NCI-H510A treated with DMSO at 0.1 percent for 48 hours (cell line): ENCODE measurements at places on chromosomes 12 and 14.

- DNase-seq = no peak
Observed at GRCh38 chr14:38040411-38040810, 167.3 kb upstream of the SSTR1 start.

DNA sequence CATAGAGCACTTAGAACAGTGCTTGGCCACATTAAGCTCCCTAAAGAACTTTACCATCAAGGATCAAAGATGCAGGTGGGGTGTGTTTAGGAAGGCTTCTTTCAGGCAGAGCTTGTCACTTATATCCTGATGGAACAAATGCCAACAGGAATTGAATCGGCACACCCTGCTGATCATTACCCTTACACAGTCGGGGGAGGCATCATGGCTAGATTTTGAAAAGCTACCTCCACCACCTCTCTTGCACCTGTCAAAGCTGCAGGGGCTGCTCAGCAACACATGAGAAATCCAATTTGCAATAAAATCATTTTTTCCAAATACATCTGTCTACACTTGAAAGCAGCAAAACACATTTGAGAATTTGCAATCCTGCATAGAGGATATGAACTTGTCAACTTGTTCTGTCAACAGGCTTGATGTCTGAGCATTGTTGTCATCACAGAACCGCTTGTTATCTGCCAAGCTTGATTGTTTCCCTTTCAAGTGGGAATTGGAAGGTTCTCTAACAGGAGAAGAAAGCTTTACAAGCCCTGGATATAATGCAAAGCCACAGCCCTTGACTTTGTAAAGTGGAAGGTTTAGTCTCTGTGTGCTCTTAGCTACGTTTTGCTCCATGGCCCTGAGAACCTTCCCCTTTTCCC lies 24.6 kb upstream of the TRIM9 start:
- peak; percentile 20 for DNase-seq

DNA sequence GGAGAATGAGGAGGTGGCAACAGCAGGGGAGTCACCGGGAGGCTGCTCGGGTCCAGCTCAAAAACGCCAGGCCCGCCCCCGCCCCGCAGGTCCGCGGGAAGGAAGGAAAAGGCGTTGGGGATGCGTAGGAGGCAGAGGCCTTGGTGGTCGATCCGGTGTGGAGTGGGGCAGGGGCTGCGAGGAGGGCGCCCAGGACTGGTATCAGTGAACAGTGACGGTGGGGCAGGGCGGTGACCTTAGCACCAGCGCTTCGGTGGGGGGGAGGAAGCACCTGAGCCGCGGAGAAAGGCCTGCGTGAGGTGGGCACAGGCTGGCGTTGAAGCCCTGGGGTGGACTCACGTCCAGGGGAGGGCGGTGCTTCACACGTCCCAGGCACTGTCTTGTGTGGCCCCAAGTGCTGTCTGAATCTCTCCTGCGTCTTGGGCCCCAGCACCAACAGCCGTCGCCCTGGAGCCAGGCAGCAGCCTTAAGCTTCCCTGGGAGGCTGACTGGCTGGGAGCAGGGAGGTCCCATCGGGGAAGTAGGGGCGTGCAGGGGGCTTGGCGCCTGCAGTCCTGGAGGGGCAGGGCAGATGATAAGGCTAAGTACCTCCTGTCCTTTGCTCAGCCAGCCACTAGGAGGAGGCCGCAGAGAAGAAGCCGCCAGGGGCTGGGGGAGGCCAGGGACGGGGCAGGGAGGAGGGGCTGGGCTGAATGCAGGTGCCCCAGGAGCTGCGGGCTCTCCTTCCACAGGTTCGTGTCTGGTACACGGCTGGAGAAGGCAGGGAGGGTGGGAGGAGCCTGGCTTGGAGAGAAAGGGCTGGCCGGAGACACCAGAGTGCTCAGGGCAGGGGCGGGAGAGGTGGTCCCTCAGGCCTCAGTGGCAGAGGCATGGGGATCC lies 26.5 kb downstream of the ZBTB42 start:
- DNase-seq = peak; percentile 42

DNA sequence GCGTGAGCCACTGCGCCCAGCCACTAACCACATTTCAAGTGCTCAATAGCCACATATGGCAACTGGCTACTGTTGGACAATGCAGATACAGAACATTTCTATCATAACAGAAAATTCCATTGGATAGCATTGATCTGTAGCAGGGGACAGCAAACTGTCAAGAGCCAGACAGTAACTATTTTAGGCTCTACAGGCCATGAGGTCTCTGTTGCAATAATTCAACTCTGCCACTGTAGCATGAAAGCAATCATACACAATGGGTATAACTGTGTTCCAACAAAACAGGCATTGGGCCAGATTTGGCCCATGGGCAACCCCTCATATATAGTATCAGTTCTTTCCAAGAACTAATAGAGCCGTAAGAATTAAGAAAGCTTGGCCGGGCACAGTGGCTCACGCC lies 8.0 kb downstream of the CSRNP2 start:
- DNase-seq = no peak

DNA sequence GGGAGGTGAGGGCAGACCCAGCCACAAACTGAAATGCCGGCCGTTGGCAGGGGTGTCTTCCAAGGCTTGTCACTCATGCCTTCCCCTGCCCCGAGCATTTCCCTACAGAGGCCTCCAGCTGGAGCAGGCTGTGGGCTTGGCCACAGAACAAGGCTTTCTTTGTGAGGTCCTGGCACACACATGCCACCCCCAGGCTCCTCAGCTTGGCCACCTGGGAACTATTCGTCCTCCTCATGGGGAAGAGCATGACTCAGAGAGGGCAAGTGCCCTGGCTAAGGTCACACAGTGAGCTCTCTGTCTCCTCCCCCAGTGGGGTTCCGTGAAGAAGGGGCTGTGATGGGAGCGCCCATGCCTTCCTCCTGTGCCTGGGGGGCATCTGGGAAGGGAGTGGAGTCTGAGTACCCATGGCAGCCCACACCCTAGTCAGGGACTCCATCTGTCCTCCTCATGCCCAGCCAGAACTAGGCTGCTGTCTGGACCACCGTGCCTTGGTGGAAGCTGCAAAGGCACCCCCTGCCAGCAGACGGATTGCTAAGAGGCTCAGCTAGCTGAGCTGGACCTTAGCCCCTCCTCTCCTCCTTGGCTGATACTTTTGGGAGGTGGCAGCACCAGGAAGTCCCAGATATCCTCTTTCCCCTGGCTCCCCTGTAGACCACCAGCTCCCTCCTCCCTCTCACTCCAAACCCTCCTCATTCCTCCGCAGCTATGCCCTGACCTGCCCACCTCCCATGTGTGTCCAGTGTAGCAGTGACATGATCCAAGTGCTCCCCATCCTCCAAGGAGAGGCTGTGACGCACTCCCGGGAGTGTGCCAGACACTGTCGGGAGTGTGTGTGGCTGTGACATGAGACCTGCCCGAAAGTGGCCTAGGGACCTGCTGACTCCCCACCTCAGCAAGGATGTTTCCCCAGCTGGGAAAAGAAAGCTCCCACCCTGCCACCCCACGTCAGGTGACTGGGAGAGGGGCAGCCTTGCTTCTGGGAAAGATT lies 21.4 kb downstream of the ABCB9 start:
- DNase-seq = no peak

GRCh38 chr12:109630107-109630506 lies 56.5 kb downstream of the MVK start:
- DNase-seq = no peak

DNA sequence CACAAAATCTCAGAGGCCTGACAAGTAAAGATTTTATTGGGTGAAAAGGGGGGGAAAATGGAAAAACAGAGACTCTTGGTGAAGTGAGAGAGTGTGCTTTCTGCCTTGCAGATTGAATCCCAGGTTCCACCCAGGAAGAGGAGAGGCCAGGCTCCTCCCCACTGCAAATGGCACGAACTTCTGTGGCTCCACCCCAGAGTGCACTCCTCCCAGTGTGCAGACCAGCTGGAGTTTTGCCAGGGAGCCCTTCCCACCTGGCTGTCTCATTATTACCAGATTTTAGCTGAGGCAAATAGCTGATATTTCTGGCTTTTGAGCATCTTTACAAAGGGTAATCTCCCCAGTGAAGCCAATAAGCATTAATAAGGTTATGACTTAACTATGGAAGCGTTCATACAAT lies 51.9 kb downstream of the TESPA1 start:
- no peak for DNase-seq

DNA sequence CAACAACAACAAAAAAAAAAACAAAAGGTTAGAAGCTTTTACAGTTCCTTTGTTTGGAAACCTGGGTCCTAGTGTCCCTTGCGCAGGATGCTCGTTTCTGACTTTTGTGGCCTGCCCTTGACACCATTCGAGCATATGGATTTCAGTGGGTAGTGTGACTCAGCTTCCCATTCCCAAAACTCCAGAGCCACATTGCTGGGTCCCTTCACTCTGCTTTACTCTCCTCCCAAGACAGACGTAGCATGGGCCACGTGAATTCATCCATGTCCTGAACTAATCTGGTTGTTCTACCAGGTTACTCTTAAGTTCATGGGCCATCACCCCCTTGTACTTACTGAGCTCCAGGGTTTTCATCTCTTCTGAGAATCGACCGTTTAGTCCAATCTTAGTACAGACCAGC lies 68.0 kb upstream of the MAX start:
- DNase-seq = no peak

DNA sequence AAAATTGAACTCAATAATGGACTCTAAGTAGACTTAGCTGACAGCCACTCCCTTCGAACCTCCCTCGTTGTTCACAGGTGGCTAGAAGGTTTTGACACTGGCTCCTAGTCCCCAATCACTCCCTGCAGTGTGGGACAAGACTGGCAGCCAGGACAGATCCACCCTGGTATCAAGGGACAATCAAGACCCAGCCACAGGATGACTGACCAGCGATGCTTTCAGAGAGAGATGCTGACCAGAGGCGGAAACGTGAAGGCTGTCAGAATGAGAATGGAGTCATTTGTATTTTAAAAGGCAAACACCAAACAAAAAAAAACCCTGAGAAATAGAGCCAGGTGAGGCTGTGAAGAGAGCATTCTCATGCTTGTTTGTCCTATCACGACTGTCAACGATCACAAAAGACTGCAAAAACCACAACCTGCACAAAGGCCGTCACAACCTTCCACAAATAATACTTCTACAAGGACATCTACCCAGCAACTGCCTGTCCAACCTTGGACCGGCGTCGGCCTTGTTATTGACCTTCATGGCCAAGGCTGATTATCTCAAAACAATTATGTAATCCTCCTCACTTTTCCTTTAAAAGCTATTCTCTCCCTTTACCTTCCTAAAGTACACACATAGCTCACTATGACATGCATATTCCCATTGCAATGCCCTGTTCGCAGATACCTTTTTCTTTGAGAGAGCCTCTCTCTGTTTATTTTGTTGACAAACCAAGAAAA lies 13.2 kb downstream of the EIF5 start:
- DNase-seq = no peak

GRCh38 chr12:92419201-92419600 lies 273.6 kb upstream of the BTG1 start:
- no peak for DNase-seq

DNA sequence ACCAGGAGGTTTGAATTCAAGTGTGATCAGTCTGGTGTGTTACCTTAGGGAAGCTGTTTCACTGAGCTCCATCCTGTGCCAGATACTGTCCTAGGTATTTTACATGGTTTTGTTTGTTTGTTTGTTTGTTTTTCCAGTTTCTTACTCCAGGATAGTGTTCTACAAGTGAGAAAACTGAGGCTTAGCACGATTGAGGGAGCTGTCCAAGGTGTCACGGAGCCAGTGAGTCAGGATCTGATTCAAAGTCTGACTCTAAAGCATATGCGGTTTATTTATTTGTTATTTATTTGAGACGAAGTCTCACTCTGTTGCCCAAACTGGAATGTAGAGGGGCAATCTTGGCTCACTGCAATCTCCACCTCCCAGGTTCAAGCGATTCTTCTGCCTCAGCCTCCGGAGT lies 79.7 kb upstream of the GNG2 start:
- DNase-seq = no peak

- DNase-seq = no peak
Observed at GRCh38 chr14:74464785-74465184, 28.3 kb downstream of the NPC2 start.

- peak; percentile 7 for DNase-seq
Observed at GRCh38 chr14:81031488-81031887, 76.1 kb downstream of the TSHR start.

GRCh38 chr12:47992776-47993175 lies 11.5 kb downstream of the COL2A1 start:
- DNase-seq = no peak

DNA sequence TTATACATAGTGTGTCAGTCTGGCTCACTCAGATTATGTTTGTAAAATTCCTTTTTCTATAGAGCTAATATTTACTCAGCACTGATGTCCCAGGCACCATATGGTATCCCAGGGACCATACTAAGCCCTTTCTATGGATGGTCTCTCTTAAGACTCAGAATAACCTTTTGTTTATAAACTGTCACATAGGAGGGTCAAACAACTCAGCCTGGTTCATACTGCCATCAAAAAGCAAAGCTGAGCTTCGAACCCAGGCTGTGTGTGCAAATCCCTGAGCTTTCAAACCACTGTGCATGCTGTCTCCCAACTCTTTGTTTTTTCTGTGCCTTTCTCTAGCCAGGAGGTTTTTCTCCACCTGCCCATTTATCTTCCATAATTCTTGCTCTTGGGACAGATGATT lies 135.6 kb upstream of the ARHGAP5 start:
- DNase-seq = no peak

- DNase-seq = peak; percentile 63
Observed at GRCh38 chr14:103625356-103626095, 3.5 kb upstream of the KLC1 start.

DNA sequence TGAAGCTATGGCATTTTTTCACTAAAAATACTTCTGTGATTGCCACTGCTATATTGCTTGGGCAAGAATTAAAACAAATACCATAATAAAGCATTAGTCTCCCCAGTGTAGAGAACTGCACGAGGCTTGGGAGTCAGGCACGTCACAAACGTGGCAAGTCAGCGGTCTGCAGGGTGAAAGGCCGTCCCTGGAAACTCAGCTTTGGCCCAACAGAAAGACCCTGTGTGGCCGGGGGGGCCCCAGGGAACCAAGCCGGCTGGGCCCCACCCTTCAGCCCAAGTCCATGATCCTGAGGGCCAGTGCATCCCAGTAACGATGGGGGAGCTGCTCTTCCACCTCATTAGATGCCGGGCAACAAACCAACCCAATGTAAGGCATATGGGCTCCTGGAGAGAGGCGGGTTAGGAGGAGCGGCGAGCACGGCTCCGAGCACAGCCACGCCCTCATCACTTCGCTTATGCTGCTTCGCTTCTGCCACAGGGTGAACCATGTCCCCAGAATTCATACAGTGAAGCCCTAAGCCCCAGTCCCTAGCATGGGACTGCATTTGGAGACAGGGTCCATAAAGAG lies 50.9 kb upstream of the GPR68 start:
- no peak for DNase-seq

GRCh38 chr14:105046891-105047282 lies 18.3 kb downstream of the GPR132 start:
- DNase-seq = no peak

DNA sequence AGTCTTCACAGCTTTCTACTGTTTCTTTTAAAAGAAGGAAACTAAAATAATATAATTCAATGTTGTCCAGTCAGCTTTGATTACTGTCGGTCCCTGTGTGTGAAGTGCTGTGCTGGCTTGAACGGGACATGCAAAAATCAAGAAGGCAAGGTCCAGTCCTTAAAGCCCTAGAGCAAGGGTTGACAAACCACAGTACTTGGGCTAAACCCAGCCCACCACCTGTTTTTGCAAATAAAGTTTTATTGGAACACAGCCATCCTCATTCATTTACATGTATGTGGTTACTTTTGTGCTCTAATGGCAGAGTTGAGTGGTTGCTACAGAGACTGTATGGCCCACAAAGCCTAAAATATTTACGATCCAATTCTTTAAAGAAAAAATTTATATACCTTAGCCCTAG lies 41.2 kb upstream of the TCL1B start:
- no peak for DNase-seq

GRCh38 chr12:109693653-109694600 lies 19.7 kb upstream of the FAM222A start:
- no peak for DNase-seq
